ENCODE measurements at places on chromosomes 11 and 22. TPM values are rescaled to one million over a fixed set of nuclear protein-coding genes. Genes with fewer than 3 reads are reported as not detected.
A peak's percentile ranks its signal among the peaks of the same experiment; 100 is the strongest.

Gene TSGA10IP
- total RNA-seq, result 0.57 TPM

Gene WNT11
- total RNA-seq, result 9.3 TPM

Gene RAB36
- total RNA-seq, result 7.8 TPM

Gene MS4A7
- not detected for total RNA-seq

- ATAC-seq, result no peak
Measured at GRCh38 chr11:110019675-110020074, 73.5 kb upstream of the ZC3H12C start.

GRCh38 chr11:7348432-7349304, 97.0 kb downstream of the SYT9 start:
- peak; percentile 61 for ATAC-seq

DNA sequence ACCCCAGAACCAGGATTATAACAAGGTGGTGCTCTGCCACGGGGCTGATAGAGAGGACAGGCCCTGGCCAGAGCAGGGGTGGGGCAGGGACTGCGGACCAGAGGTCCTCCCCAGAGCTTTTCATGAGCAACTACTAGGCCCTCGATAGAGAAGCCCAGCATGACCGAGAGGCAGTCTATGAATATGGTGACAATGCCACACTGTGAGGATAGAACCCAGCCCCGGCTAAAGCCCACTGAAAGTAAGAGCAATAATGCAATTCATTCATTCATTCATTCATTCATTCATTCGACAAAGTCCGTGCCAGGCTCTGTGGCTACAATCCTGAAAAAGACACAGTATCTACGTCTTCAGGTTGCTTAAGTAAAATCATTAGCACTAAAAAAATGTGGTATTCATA, 35.6 kb upstream of the CD5 start:
- ATAC-seq, result no peak

DNA sequence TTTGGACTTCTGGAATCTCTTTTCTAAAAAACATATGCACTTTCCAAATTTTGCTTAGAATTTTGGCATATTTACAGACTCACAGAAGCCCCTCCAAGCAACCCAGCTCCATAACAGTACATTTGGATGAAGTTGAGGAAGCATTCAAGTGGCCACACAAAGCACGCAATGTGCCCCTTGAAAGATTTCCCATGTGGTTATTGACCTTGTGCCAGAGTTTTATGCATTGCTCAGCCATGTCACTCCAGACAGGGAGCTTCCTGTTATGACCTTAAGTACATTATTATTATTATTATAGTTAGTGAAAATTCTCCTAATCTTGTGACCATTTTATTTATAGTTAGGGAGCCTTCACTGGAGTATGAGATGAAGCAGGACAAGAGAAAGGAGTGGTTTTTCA, 35.0 kb upstream of the BDNF start:
- no peak for ATAC-seq

- ATAC-seq, result no peak
Measured at GRCh38 chr11:27295928-27296327, 67.1 kb downstream of the CCDC34 start.

DNA sequence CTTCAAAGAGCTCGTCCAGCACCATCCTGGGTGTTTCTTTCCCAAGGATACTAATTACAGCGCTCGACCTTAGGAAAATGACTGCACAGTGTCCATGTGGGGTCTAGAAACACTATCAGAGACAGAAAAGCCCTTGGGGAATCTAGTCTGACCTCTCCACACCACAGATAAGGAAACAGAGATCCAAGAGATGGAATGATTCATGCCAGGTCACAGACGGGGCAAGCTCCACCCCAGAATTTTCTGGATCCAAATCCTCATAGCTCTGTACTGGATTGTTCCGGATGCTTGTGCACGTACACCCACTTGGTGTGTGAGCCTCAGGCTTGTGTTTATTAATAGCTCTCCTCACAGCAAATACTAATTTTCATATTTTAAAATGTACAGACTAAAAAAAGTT, 11.3 kb downstream of the ABTB2 start:
- ATAC-seq, result peak; percentile 29

DNA sequence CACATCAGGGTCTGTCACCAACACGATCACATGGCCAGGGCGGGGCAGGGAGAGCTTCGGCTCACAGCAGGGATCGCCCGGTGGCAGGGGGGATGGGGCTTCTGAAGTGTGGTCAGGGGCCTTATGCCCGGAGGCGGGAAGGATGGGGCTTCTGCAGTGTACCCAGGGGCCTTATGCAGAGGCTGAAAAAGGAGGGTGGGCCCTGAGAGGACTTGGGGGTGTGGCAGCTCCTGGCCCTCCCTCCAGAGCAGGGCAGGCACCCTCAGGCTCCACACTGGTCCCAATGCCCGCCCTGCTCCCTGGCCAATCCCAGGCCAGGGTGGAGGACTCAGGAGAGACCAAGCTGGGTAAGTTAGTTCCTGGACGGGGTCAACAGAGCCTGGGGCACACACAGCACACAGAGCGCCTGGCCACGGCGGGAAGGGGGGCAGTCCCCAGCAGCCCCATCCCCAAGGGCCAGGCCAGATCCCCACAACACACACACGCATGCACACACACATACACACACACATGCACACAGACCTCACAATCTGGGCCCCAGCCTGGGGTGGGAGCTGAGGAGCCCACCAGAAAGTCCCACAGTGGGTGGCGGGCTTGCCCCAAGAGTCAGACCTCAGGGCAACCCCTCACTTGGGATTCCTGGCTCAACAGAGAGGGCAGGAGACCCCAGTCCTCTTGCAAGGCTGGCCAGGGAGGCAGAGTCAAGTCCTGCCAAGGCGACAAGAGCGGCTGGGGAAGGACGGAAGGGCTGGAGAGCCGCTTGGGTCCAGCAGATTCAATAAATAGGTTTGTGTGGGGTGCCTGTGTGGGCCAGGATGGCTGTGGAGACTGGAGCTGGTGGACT, 1.1 kb upstream of the CEND1 start:
- peak; percentile 51 for ATAC-seq
